ENCODE measurements at places on chromosomes 1 and 21. TPM values are rescaled to one million over a fixed set of nuclear protein-coding genes. Genes with fewer than 3 reads are reported as not detected.
A peak's percentile ranks its signal among the peaks of the same experiment; 100 is the strongest.

Gene KIF21B
- 6.9 TPM for total RNA-seq

Gene PADI2
- 0.52 TPM for total RNA-seq

DNA sequence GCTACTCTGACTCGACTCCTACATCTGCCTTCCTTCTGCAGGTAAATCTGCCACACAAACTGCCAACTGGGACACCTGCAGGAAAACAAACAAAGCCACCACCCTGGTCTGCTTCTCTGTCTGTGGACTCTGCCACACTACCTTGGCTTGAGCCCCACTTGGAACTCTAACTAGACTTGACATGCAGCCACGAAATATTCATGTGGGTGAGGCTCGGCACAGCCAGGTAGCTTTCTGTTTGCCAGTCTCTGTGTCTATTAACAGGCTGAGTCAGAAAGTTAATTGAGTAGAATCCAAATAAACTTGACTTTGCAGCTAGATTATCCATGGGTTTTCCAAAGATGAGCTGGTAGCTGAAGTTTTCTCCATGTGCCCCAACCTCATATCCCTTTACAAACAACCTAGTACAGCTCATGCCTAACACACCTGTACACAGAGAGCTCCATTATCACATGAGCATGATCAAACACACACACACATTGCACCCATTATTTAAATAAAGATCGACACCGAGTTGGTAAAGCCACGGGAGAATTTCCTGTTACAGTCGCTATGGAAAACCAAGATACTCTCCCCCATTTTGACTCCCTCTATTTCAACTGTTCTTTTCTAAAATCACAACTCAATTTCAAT lies 808 bp downstream of the C1orf116 start:
- no peak for DNase-seq
- peaks cover 10% of the 10 kb centered on the region for H3K27me3 ChIP-seq
- H3K36me3 ChIP-seq: no peaks in the 10 kb centered on the region
- H3K27ac ChIP-seq: no peak overlapping the region
- H3K4me1 ChIP-seq: peaks cover 9% of the 10 kb centered on the region

DNA sequence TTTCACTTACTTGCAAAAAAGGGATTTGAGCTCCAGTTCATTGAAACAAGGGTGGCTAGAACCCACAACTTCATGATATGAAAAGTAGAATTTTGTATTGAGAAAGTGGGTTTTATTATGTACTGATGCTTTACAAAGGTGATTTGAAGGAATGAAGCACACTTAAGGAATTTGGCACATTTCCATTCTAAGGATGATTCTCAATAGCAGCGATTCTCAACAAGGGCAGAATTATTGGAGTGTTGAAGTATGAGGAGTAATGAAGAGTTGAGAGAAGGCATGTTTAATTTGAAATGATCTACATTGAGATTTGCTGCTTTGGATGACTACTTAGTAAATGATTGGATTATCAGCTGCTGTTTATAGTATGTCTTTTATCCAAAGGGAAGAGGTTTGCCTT lies 54.7 kb downstream of the FNBP1L start:
- peaks cover 17% of the 10 kb centered on the region for H3K36me3 ChIP-seq
- DNase-seq: no peak
- H3K4me1 ChIP-seq: peaks cover 29% of the 10 kb centered on the region
- H3K27ac ChIP-seq: peak overlapping the region; percentile 30
- H3K4me3 ChIP-seq: no peak overlapping the region
- H3K27me3 ChIP-seq: no peaks in the 10 kb centered on the region

- H3K4me3 ChIP-seq: no peak overlapping the region
- no peak for DNase-seq
- no peak overlapping the region for H3K27ac ChIP-seq
- peaks cover 91% of the 10 kb centered on the region for H3K27me3 ChIP-seq
- peaks cover 28% of the 10 kb centered on the region for H3K4me1 ChIP-seq
- no peaks in the 10 kb centered on the region for H3K36me3 ChIP-seq
Measured at GRCh38 chr21:36703626-36704280, 4.8 kb downstream of the SIM2 start.

DNA sequence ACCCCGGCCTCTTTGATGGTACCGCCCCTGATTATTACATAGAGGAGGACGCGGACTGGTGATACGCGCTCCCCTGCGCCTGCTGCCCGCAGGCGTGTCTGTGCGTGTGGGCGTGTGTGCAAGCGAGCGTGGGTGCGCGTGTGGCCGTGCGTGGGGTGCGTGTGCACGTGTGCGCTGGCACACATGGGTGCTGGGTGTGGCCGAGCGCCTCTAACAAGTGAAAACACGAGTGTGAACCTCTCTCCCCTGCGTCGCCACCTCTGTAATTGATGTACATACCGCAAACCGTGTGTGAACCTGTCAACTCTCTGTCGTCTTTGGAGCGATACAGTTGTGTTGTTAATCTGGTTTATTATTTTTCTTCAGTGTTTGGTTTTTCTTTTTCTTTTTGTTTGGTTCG lies 87.8 kb upstream of the TMEM51 start:
- no peak overlapping the region for H3K27ac ChIP-seq
- H3K4me3 ChIP-seq: no peak overlapping the region
- peaks cover 43% of the 10 kb centered on the region for H3K36me3 ChIP-seq
- no peak for DNase-seq
- H3K27me3 ChIP-seq: no peaks in the 10 kb centered on the region
- H3K4me1 ChIP-seq: peaks cover 3% of the 10 kb centered on the region

DNA sequence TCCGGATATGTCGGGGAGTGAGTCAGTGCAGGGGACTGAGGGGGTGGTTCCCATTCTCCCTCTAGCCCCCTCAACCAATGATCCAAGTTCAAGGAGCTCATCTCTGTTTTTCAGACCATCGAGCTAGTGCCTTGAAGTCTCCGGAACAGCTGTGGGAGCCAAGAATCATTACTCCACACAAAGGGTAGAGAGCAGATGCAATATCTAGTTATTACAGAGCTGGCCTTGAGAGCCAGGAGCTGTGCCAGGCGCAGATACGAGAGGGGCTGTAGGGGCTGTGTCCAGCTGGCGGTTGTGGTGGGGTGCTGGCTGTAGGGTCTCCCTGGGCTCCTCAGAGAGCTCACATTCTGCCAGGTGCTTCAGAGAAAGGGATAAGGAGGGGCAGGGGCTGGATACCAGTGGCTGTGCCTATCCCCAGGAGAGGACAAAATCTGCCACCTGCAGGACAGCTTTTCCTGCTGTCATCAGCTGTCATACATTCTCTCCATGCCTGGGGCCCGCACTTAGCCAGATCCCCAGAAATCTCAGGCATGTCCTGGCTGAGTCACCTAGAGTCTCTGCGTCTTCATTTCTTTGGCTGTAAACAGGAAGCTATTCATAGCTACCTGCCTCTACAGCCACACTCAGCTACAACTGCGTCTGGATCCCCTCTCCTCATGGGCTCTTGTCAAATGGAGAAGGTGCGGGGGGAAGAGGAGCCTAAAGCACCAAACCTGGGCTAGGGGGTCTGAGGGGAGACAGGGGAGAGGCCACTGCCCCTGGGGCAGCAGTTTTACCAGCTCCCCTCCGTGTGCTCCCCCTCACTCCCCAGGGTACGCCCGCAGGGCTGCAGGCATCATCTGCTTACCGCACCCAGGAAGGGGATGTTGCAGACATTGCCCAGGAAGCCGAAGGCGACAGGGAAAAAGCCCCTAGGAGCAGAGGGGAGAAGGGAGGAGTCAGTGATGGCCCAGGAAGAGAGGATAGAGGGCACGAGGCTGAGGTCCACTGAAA lies 2.4 kb upstream of the KISS1 start:
- H3K27ac ChIP-seq: peak overlapping the region; percentile 78
- H3K4me3 ChIP-seq: no peak overlapping the region
- DNase-seq: no peak
- H3K27me3 ChIP-seq: peaks cover 10% of the 10 kb centered on the region
- H3K4me1 ChIP-seq: peaks cover 30% of the 10 kb centered on the region
- no peaks in the 10 kb centered on the region for H3K36me3 ChIP-seq

DNA sequence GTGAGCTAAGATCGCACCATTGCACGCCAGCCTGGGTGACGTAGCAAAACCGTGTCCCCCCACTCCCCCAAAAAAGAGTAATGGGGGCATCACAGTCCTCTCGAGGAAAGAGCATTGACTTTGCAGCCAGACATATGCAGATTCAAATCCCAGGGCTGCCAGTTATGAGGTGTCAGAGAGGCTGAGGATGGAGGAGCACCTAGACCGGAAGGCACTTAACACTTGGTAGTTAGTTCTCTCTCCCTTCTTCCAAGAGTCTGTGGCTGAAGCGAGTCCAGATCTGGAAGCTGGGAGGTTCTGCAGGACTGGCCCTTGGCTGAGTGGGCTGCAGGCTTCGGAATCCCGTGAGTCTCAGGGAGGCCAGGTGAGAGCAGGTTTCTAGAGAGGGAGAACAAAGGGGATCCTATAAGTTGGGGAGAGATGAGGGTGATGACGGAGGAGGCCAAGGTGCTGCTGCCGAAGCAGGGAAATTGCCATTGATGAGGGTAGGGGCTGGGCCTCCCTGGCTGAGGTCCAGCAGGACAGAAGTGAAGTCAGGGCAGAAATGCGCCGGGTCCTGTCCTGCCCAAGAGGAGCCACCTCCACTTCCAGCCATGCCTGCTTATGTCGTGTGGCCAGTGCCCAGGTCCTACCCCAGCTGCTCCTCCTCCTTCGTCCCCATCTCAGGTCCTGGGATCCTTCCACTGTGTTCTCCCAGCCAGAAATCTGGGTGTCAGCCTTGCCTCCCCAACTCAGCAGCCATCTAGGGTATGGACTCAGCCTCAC lies 13.3 kb upstream of the SPOCD1 start:
- H3K4me3 ChIP-seq: no peak overlapping the region
- peaks cover 7% of the 10 kb centered on the region for H3K4me1 ChIP-seq
- H3K27me3 ChIP-seq: no peaks in the 10 kb centered on the region
- DNase-seq: no peak
- no peaks in the 10 kb centered on the region for H3K36me3 ChIP-seq
- no peak overlapping the region for H3K27ac ChIP-seq

DNA sequence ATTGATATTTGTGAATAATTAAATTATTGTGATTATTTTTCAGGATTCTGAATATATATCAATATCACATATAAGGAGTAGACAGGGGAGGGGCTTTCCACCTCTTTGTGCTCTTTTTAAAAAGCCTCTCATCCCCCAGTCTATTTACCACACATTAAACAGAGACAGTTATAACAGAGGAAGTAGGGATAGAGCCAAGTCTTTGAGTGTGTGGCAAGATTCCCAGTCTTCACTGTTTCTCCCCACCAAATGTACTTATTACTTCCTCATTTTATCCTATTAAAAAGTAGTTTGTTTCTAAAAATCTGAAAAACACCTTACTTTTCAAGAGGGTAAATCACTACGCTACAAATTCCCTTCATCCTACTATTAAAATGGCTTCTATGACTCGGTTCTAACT lies 46.7 kb downstream of the EPS15 start:
- peaks cover 35% of the 10 kb centered on the region for H3K36me3 ChIP-seq
- no peak overlapping the region for H3K4me3 ChIP-seq
- H3K4me1 ChIP-seq: peaks cover 5% of the 10 kb centered on the region

DNA sequence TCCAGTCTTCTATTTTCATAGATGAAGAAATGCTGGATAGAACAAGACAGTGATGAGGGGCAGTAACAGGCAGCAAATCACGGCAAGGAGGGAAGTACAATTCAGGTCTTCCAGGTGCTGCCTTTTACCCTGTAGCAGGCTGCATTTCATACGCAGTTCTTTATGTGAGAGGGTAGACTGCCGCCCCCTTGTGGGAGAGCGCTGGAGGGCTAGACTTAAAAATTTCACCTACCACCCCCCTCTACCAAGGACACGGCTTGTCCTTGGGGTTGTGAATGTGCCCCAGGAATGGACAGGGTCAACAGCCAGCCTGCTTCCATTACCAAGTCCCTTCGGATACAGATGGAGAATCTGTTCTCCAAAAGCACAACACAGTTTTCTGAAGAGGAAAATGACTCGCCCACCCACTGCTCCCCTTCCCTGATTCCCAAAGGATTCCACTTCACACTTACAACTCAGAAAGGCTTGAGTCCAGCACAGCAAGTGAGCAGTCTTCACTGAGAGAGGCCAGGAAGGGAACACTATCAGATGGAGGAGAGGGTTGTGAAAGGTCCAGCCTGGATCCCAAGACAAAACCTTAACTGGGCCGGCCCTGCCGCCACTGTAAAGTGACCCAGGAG lies 7.4 kb downstream of the WDR77 start:
- no peak overlapping the region for H3K4me3 ChIP-seq
- no peaks in the 10 kb centered on the region for H3K27me3 ChIP-seq
- no peak overlapping the region for H3K27ac ChIP-seq
- H3K4me1 ChIP-seq: peaks cover under 1% of the 10 kb centered on the region
- H3K36me3 ChIP-seq: peaks cover 17% of the 10 kb centered on the region

GRCh38 chr1:47944561-47944960 lies 52.6 kb downstream of the TRABD2B start:
- peaks cover 46% of the 10 kb centered on the region for H3K27me3 ChIP-seq
- no peak for DNase-seq
- no peaks in the 10 kb centered on the region for H3K36me3 ChIP-seq
- peaks cover 2% of the 10 kb centered on the region for H3K4me1 ChIP-seq
